Dorsolateral prefrontal cortex (tissue), 122 donors: ENCODE measurements at places on chromosomes 2 and 18.

- DNase-seq, result no peak
Observed at GRCh38 chr2:70396612-70397011, 94.7 kb upstream of the FAM136A start.

DNA sequence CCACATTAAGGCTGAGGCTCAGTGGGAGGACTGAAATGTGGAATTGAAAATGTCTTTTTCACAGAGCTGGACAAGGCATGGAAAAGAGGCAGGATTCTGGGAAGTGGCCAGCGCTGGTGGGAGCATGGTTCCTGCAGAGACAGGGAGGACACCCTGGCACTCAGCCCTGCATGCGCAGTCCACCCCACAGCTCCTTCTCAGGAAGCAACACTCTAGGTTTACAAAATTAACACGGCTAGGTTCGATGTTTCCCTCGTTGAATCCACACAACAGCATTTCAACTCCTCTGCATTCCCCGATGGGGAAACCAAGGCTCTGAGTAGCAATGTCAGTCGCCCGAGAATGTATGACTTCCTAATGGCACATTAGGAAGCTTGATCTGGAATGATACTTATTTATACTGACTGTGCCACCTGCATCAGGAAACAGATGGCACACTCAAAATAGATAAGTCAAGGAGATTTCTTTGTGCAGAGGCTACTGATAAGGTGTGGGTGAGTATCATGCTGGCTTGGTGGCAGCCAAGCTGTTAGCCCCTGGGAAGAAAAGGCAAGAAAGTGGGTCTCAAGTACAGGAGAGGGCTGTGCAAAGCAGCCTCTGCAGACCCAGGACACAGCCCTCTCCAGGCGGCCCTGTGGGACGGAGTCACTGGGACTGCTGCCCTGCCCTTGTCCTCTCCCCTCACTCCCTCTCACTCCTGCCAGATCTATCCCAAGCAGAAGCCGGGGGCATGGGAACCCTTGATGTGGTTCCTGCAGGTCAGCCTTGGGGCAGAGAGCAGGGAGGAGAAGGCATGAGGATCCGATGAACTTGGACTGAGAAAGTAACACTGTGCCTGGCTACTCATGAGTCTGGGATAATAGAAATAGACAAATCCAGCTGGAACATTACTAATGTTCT lies 158.4 kb upstream of the FHL2 start:
- peak; percentile 67 for DNase-seq

- no peak for DNase-seq
Observed at GRCh38 chr2:109384308-109385271, 229.2 kb downstream of the SEPTIN10 start.

DNA sequence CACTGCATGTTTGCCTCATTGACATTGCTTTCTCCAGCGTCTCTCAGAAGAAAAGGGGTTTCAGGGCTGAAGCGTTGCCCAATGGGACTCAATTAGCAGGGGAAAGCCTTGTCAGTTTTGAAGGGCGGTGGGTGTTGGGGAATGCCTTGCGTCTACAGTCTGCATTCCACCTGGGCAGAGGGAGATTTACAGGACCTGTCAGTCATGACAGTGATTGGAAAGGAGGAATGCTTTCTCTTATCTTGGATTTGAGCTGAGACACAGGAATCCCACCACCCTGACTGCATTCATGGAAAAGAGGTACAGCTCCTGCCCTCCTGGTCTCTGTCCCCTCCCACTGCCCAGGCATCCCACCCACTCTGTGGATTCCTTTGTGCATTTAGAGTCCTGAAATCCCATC lies 123.9 kb downstream of the ACKR3 start:
- no peak for DNase-seq

DNA sequence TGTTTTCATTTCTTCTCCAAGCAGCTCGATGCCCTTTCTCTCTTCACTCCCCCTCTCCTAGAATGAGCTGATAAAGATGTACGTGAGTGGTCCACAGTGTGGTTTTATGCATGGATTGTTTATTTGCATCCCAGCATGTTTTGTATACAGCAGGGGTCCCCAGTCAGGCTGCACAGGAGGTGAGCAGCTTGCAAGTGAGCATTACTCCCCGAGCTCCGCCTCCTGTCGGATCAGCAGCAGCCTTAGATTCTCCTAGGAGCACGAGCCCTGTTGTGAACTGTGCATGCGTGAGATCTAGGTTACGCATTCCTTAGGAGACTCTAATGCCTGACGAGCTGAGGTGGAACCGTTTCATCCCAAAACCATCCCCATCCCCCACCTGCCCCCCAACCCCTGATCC lies 262.6 kb downstream of the AGAP1 start:
- DNase-seq, result no peak

DNA sequence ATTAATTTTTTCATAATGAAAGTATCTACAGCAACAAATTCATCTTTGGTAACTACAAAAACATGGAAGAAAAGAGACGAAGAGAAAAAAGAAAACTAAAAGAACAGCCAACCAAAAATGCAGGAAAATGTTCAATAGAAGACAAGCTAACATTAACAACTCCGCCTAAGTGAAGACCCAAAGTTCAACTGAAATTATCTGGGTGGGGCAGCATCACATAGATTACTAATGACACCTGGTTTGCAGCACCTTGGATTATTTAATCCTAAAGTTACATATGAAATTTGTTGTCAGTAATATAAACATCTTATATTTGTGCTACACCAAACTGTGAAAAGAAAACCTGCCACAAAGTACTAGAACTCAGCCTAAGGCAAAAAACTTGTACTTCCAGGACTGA lies 14.8 kb downstream of the B4GALT6 start:
- DNase-seq, result no peak

- no peak for DNase-seq
Observed at GRCh38 chr18:55541571-55541970, 46.4 kb downstream of the TCF4 start.

DNA sequence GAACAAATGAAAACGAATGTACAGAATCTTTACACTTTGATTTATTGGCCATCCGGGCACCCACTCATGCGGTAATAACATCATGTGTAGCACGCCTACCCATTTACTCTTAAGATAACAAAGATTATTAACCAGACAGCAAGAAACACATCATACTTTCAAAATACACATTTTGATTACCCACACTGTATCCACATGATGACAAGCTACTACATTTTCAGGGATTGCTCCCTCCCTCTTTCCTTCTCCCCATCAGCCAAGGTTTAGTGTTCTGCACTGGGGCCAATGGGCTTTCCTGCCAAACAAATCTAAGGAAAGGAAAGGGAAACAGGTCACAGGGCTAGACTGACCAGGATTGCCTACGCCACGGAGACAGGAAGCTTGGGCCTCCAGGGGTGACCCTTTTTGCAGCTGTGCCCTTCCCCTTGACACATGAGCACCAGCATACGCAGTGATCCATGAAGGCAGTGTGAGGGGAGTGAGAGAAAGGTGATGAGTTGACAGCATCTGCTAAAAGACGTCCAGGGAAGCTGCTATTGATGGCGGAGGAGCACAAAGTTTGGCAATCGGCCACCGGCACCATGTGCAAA lies 76.5 kb downstream of the ZNF521 start:
- no peak for DNase-seq

- no peak for DNase-seq
Observed at GRCh38 chr2:45678791-45679348, 27.4 kb downstream of the PRKCE start.

GRCh38 chr2:72998234-72998651 lies 73.3 kb downstream of the SFXN5 start:
- DNase-seq, result no peak
